ENCODE measurements at places on chromosomes 5 and 9.

DNA sequence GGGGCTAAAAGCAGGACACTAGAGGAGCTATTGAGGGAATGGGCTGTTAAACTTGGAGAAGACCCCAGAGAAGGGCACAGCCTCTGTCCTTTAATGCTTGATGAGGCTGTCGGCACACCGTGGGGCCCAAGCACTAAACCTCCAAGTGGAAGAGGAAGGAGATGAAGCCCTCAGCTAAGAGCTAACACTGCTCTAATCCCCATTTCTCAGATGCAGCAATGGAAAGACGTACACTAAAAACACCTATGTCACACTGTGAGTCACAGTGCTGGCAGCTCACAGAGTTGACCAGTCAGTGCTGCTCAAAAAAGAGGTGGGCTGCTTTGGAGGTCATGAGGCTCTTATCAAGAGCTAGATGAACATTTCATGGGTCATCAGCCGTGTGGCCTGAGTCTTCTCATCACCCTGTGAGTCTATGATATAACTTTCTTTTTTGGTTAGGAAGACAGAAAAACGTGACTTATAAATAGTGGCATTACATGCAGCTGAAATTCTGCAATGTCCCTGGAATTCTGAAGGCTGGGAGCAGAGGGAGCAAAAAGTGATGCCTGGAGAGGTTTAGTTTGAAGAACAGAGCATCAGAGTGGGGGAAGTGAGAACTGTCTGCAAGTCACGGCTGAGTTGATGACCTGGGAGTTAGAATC lies 21.5 kb downstream of the TNFSF8 start:
- DNase-seq = no peak

DNA sequence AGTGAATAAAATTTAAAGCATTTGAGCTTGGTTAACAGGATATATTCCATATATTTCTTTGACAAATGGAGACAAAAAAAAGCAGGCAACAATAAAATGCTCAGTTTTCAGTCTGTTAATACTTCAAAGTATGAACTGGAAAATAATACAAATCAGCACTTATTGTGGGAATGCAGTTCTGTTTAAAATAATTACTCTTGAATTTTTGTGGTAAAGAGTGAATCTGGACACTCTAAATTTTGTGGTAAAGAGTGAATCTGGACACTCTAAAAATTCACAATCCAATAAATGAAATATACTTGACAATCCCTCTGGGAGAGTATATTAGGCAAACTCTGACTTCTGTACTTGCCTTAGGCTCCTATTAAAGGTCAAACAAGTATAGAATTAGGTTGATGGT lies 141.9 kb upstream of the RASA1 start:
- DNase-seq = no peak

DNA sequence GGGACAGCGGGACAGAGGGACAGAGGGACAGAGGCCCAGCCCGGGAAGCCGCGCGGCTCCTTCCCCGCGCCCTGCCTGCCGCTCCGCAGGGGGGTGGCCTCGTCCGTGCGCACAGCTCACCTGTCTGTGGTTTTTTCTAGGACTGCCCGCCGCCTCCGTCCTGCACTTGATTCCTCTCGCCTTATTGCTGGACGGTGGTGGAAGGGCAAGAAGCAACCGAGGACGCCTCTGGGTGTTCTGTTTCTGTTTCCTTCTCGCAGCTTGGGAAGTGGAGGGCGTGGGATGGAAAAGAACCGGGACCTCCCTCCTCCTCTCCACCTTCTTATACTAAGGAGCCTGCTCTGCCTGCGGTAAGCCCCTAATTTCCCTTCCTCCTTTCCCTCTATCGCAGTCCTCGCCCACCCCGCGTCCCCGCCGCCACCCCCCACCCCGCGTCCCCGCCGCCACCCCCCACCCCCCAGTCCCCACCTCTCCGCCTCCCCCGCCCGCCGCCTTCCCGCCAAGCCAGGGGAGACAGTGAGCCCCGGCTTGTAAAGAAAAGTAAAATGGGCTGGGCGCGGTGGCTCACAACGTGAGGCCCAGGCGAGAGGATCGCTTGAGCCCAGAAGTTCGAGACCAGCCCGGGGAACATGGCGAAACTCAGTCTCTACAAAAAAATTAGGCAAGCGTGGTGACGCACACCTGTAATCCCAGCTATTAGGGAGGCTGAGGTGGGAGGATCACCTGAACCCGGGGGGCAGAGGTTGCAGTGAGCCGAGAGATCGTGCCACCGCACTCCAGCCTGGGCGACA lies 9.6 kb upstream of the FLT4 start:
- DNase-seq = no peak

DNA sequence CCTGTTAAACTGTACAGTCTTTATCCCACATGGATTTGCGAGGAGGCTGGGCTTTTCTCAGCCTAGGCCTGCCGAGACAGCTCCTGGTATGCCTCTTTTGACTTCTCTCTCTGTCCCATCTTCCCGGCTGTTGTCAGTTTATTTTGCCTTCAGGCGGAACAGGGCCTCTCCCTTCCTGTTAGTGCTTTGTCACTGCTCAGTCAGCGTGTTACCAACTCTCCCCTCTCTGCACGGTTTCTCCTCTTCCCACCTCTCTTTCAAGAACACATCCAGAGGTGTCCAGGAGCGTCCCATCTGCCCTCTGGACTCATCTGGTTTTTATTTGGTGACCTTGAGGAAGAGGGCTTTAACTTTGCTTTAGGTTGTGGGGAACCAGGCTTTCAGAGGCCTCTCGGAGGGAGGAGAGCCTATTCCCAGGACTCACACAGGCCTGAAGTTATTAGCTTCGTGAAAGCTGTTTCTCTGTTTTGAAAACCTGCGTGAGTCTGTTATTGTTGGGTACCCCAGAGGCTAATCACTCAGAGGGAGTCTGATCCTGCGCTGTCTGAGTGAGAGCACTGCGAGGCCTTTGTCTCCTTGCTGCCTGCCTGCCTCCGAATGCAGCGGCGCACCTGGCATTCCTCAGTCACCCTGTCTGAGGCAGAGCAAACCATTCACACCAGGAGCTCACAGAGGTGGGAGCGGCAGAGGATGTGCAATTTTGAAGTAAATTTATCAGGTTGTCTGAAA lies 234.4 kb upstream of the MPDZ start:
- DNase-seq = no peak

- no peak for DNase-seq
These were observed 20.4 kb upstream of the NTNG2 start for GRCh38 chr9:132141344-132141947.

GRCh38 chr9:761176-761792 lies 80.2 kb upstream of the DMRT1 start:
- DNase-seq = no peak

- DNase-seq = peak; percentile 59
These were observed 9.1 kb upstream of the KIF12 start for GRCh38 chr9:114108016-114108833.
